Stimulated activated CD4-positive, alpha-beta T cell treated with anti-CD3 and anti-CD28 coated beads, TNF-alpha, amount 100 ng/mL, for 24 hours (primary cell): ENCODE measurements at places on chromosomes 4 and X.

GRCh38 chr4:25865586-25865985, 2.8 kb upstream of the SEL1L3 start:
- no peak for DNase-seq

GRCh38 chrX:71604141-71604540, 14.2 kb downstream of the CXCR3 start:
- DNase-seq, result no peak

GRCh38 chr4:144714166-144714565, 68.2 kb downstream of the HHIP start:
- no peak for DNase-seq

DNA sequence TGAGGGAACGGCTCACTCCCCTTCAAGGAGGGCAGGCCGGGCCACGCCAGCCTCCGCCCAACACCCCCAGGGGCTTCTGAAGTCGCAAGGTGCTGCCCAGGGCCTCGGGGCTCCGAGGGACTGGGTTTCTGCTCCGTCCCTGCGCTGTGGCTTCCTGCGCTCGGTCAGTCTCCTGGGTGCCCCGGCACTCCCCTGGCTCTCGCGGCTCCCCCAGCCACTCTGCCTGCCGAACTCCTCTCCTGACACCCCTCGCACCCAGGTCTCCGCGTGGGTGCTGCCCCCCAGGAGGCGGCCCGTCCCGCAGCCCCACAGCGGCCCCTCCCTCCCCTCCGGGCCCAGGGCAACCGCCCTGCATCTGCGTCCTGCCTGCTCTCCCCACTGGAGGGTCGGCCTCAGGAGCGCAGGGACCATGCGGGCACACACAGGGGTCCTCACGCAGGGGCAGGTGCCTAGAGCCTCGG, 151.9 kb downstream of the AFAP1 start:
- DNase-seq, result no peak

DNA sequence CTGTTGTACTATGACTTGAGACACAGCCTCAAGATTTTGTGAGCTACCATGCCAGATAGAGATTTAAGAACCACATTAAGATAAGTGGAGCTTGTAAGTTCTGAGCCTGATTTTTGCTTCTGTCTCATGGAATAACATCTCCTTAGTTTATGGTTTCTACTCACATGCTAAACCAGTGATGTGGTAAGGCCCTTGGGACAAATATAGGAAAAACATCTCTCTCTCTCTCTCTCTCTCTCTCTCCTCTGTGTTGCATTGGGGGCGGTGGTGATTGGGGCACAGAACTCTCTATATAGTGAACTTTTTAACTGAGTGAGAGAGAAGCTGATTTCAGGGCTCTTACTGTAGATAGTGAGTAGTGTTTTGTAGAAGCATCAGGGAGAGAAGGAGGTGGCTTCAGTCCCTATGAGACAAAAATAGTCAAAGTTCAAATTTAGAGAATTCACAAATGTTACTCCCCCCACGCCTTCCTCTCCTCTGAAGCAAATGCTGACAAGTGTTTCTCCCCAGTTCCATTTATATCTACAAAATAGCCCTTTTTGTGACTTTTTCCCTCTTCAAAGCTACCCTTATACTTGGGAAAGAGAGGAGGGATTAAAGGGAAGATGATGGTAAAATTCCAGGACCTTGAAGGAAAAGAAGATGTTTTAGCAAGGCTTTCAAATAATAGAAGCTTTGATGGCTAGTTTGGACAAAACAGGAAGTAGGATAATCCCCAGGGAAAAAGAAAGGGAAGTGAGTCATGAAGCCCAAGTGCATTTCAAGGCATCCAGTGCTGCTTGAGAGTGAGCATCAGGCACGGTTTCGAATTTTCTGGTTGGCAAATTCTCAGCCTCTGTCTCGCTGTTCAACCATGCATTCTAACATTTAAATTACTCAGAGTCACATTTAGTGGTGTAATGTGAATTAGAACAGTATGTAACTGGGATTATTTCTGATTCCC, 134.3 kb upstream of the AP1S2 start:
- DNase-seq, result no peak

- DNase-seq, result no peak
These were observed 52.3 kb downstream of the USP9X start for GRCh38 chrX:41137589-41137988.

DNA sequence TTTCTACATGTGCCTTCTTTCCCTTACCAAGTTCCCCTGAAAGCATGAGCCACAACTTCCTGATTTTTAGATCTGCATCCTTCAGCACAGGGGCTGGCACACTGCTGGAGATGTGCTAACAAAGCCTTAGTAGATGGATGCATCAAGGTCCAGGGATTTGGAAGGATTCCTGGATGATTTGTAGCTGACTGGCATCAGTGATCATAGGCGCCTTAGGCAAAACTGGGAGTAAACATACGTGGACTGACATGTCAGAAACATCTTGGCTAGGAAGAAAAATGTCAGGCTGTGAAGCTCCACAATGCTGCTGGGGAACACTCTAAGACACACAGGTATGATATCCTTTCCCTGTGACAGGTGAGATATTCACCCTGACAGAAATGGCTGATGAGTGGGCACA, 156.4 kb downstream of the AMELX start:
- DNase-seq, result no peak

DNA sequence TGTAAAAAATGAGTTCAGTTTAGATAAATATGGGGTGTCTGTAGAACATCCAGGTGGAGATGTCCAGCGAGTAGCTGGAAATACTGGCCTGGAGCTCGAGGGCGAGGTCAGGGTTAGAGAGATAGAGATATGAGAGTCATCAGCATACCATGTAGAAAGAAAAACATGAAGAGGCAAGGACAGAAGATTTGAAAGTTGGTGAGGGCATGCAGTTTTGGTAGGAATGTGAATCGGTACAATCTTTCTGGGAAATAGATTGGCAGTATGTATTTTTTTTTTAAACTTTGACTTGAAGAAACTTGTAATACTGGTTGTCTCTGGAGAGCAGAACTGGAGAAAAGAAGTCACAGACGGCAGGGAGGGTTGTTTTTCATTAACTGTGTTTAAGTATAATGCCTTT, 2.4 kb upstream of the SNX12 start:
- DNase-seq, result no peak

- DNase-seq, result no peak
These were observed 62.2 kb downstream of the MFAP3L start for GRCh38 chr4:169963998-169964397.

DNA sequence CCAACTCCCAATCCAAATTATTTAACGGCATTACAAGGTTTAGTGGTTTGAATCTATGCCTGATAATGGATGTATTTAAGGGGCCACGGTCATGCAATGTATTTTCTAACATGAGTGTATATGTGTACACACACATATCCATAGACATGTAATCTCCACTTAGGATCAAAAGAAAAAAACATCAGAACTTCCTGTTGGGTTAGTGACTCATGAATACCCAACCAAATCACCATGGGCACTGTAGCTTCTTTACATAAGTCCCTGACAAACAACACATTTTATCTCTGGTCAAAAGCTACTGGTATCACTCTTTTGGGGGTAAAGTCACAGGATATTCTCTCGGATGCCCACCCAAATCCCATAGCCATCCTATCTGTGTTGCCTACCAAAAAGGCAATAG, 36.5 kb upstream of the TFDP3 start:
- no peak for DNase-seq

DNA sequence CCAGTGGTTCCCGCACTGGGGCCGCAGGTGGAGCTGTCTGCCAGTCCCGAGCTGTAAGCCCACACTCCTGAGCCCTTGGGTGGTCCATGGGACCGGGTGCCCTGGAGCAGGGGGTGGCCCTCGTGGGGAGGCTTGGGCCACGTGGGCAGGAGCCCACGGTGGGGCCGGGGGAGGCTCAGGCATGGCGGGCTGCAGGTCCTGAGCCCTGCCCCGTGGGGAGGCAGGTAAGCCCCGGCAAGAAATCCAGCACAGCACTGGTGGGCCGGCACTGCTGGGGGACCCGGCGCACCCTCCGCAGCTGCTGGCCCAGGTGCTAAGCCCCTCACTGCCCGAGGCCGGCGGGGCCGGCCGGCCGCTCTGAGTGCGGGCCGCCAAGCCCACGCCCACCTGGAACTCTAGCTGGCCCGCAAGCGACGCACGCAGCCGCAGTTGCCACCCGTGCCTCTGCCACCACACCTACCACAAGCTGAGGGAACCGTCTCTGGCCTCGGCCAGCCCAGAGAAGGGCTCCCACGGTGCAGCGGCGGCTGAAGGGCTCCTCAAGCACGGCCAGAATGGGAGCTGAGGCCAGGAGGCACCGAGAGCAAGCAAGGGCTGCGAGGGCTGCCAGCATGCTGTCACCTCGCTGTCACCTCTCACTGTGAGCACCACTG, 2.0 kb upstream of the METAP1 start:
- DNase-seq, result no peak

- DNase-seq, result no peak
These were observed 1.0 kb downstream of the SNX12 start for GRCh38 chrX:71067089-71067488.

DNA sequence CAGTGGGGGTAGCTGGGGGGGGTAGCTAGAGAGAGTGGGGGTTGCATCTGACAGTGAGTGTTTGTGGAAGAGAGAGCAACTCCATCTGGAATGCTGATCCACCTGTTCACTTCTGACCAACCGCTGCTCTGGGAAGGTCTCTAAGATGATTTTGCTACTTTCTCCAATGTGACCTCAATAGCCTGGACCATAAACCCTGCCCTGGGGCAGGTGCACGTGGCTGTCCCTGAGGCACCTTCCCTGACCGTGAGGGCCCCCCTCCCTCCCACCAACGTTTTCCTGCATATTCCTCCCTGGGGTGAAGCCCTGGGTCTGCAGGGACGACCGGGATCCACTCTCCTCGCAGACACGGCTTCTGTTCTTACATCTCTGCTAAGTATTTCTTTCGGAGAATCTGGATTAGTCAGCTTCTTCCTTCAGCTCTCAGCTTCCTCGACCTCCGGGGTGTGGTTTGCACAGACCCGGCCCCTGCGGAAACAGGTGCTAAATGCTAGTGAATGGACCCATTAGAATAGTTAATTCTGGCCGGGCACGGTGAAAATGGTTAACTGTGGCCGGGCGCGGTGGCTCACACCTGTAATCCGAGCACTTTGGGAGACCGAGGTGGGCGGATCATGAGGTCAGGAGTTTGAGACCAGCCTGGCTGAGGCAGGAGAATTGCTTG, 21.4 kb upstream of the PLCXD1 start:
- no peak for DNase-seq

- no peak for DNase-seq
These were observed 1233.8 kb downstream of the NLGN4X start for GRCh38 chrX:4994855-4995254.

DNA sequence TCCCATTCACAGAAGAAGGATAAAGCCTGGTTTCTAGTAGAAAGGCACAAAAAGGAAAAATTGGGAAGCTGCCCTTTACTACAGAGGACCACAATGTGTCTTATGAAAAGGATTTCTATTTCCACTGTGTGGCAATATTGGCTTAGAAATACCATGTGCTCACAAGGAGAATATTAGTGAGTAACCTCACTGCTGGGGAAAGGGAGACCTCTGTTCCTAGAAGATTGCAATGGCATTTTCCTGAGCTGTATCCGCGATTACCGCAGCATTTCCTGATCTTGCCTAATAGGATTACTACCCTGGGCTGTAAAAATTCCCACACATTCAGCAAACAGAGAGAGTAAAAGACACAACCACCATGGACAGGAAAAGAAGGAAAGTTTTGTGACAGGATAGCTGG, 308.8 kb upstream of the TECRL start:
- no peak for DNase-seq

DNA sequence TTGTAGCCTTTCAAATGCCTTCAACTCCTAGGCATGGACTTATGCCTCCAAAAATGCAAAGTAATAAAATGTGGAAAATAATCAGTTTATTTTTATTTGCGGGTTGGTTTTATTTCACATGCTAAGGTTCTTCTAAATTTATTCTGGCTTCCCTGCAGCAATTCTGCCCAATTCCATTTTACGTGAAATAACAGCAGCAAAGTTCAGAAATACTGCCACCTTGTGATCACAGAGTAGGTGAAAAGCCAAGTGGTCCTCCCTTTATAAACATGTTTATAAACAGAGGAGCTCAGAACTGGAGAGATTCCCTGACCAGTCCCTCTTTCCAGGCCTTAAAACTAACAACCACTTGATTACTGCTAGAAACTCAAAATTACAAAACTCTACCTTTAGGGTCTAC, 14.7 kb upstream of the DCHS2 start:
- DNase-seq, result no peak

GRCh38 chr4:2646396-2647149, 109.6 kb downstream of the TNIP2 start:
- no peak for DNase-seq

DNA sequence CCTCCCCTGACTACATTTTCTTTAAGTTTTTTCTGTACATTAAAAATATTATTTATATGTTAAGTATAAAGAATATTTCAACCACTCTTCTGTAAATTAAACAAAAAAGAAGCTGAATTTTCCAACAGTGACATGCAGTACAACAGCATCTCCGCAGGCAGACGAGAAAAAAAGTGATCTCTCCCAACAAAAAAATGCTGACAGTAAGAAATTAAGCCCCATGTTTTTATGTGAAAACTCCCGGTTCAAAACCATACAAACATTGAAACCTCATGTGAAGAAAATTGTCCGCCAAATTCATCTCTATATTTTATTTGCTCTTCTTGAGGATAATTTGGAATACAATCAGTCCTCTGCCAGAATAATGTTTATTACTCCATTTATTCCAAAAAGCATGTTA, 20.1 kb upstream of the CD99 start:
- no peak for DNase-seq

GRCh38 chr4:177802661-177803060, 360.4 kb upstream of the AGA start:
- DNase-seq, result no peak

- no peak for DNase-seq
These were observed 3.9 kb upstream of the OCIAD2 start for GRCh38 chr4:48910511-48910910.

DNA sequence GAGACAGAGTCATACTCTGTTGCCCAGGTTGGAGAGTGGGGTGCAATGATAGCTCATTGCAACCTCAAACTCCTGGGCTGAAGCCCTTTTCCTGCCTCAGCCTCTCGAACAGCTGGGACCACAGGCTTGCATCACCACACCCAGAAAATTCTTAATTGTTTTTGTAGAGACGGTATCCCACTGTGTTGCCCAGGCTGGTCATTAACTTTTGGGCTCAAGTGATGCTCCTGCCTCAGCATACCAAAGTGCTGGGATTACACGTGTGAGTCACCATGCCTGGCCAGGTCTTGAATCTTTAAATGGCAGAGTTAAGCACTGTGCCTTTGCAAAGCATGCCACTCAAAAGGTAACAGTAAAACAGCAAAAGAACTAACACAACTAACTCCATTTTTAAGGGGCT, 28.6 kb upstream of the BBS12 start:
- DNase-seq, result no peak

GRCh38 chrX:48458711-48459110, 11.3 kb downstream of the SLC38A5 start:
- DNase-seq, result no peak

- no peak for DNase-seq
These were observed 259.5 kb downstream of the RCHY1 start for GRCh38 chr4:75254745-75255144.
